AG09319 (cell line): ENCODE measurements at places on chromosomes 5 and 9.

DNA sequence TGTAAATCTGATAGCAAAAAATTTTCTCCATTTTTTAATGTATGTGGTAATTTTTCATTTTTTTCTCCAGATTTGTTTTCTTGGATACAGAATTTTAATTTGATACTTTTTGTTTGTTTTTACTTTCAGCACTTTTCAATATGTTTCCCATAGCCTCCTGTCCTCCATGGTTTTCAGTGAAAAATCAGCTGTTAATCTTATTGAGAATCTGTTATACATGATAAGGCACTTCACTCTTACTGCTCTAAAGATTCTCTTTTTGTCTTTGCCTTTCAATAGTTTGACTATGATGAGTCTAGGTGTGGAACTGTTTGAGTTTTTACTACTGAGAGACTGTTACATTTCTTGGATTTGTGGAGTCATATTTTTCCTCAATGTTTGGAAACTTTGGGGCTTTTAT, 455.7 kb upstream of the NUDT12 start:
- no peak for DNase-seq

- no peak for DNase-seq
These were observed 9.5 kb downstream of the CEMIP2 start for GRCh38 chr9:71758785-71759184.

- DNase-seq, result no peak
These were observed 141.7 kb downstream of the NXNL2 start for GRCh38 chr9:88676644-88677043.

- DNase-seq, result no peak
These were observed 96.4 kb upstream of the NTRK2 start for GRCh38 chr9:84573083-84573482.
